ENCODE measurements at places on chromosomes 11 and 22. TPM values are rescaled to one million over a fixed set of nuclear protein-coding genes. Genes with fewer than 3 reads are reported as not detected.
A peak's percentile ranks its signal among the peaks of the same experiment; 100 is the strongest.

Gene ELP4
- total RNA-seq: 16.4 TPM

Gene IFT27
- total RNA-seq: 21.4 TPM

Gene SHANK2
- total RNA-seq: 2.0 TPM

Gene TEX54
- total RNA-seq: not detected

Gene SAA4
- total RNA-seq: 4.1 TPM

GRCh38 chr11:12113294-12113693, 2.9 kb downstream of the MICAL2 start:
- no peak for DNase-seq

DNA sequence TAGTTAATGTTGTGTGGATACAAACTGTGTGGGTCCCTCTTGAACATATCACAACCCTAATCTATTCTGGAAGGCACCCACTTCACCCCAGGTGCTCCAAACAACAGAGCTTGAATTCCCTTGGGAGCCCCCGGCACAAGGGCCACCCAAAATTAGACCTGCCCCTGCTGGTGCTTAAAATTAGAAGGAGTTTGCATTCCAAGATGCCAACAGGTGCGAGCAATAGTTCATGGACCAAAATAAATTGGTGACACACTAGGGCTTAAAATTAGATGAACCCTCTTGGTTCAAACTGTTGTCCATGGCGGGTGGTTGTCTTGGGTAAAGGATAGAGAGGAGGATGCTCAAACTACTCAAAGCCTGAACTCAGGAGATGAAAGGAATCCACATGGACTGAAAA, 291.5 kb downstream of the MN1 start:
- no peak for DNase-seq

DNA sequence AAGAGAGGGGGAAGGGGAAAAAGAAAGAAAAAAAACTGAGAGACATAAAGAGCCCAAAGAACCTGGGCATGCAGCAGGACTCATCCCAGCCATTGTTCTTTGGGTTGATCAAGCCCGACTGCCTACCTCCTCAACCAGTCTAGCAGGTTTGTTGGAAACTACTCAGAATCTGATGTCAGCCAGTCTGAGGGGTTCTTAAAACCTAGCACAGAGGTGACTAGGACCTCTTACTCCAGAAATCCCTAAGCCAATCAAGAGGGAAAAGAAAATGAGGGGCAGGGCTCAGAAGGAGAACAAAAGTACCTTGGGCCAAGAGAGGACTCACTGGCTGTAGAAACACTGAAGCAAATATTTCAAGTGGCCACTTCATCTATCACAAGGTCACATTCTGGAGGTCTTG, 228.0 kb downstream of the AASDHPPT start:
- no peak for DNase-seq

DNA sequence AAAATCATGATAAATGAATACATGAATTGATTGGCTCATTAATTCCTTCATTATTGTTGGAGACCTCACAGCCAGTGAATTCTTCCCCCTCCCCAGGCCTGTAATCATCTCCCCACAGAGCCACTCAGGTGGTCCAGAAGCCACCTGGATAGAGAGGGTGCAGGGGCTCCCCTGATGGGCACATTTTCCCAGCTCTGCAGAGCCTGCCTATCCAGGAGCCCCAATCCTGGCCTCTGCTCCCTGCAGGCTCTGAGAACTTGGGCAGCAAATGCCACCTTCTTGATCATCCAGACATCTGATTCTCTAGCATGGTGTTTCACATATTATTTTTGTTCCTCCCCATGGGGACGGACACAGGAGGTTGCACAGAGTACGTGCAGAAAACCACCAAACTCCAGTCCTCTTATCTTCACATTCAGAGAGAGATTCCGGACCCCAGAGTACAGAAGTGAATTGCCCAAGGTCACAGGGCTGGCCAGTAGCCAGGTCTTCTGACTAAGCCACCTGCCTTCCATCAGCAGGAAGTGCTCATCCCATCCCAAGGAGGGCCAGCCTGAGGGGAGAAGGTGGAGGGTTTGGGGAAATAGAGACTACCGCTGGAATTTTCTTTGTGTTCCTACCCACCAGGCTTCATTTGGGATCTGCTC, 348.0 kb downstream of the BUD13 start:
- DNase-seq: no peak

- DNase-seq: peak; percentile 72
Observed at GRCh38 chr11:2591805-2592204, 108.0 kb downstream of the KCNQ1OT1 start.

DNA sequence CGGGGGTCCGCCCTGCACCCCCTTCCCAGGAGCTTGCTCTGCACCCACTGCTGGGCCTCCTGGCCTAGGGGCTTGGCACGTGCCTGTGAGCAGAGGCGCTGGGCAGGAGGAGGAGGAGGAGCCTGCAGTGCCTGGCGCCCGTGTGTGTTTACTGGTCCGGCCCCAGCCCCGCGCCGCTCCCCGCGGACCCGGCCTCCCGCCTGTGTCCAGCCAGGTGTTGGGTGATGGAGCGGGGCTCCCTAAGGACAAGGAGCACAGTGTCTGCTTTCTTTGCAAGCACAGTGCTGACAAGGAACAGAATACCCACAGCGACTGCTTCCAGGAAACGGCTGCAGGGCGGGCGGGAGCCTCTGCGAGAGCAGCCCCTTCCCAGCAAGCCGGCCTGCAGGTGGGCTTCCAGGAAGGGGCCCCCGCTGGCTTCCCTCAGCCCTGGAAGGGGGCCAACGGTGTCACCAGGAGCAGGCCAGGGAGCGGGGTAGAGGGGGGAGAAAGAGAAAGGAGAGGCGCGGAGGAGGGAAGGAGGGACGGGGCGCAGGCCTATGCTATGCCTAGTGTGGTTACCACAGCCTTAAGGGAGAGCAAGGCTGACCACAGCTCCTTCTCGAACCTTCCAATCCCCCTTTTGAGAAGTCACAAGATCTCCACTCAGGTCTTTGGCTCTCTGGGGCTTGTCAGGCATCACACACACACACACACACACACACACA, 6.6 kb downstream of the H19 start:
- DNase-seq: no peak

Gene NRXN2
- 8.8 TPM for total RNA-seq

DNA sequence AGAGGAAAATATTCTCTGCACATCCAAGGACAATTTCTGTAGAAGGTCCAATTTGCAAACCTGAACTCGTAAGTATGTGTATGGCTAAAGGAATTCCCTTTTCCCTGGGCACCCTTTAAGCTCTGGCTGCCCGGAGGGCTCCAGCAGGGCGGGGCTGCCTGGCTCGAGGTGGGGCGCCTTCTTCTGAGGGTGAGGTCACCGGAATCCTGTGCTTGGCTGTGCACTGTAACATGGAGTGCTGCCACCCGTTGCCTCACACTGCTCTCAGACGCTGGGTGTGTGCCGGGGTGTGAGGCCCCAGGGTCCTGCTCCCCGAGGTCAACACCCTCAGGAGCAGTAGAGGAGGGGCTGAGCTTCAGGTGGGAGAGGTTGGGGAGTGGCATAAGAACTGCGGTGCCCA, 61.5 kb downstream of the SYN3 start:
- no peak for DNase-seq

DNA sequence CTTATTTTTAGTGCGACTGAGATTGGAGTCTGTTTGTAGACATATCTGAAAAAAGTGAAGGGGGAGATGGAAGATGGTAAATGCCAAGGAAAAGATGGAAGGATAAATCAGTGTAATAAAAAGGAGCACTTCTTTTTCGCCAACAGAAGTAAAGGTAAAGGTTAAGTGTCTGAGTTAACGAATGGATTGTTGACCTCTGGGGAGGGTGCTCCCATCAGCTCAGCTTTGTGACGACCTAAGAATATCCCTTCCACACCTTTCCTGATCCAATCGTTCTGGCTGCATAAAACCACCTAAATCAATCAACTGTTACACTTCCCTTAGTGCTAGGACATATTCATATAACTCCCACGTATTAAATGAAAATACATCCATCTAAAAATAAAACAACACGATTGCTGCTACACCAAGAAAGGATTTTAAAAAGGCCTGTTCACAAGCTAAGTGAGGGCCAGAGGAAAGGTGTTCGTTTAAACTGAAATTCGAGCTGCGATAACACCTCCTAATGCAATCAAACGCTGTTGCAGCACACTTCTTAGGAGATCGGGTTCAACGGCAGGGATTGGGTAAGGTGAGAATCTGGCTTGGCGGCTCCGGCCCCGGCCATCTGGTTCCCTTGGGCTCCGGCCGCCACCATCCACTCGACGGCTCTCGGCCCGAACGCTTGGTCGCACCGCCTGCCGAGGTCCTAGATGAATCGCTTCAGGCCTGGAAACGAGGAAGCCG, 658 bp downstream of the C11orf71 start:
- DNase-seq: peak; percentile 92

GRCh38 chr11:45665933-45666647, 668 bp upstream of the CHST1 start:
- DNase-seq: no peak
